HCT116 (cell line): ENCODE measurements at places on chromosomes 12 and 14.

DNA sequence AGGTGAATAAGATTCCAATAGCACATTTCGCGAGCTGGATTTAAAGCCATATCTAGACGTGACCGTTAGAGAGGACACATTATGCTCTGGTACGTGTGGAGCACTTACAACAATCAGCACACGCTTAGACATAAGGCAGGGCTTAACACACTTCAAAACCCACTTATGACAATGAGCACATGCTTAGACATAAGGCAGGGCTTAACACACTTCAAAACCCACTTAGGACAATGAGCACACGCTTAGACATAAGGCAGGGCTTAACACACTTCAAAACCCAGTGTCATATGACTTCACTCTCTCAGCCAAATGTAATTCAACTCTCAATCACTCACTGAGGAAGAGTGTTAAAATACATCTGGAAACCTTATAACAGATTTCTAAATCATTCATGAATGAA, 11.2 kb upstream of the PLD4 start:
- DNase-seq = no peak

GRCh38 chr14:104305511-104306449, 167.4 kb downstream of the KIF26A start:
- DNase-seq = no peak

GRCh38 chr14:104262515-104263514, 124.4 kb downstream of the KIF26A start:
- DNase-seq = no peak

GRCh38 chr12:96585977-96586376, 96.6 kb downstream of the CFAP54 start:
- DNase-seq = no peak

DNA sequence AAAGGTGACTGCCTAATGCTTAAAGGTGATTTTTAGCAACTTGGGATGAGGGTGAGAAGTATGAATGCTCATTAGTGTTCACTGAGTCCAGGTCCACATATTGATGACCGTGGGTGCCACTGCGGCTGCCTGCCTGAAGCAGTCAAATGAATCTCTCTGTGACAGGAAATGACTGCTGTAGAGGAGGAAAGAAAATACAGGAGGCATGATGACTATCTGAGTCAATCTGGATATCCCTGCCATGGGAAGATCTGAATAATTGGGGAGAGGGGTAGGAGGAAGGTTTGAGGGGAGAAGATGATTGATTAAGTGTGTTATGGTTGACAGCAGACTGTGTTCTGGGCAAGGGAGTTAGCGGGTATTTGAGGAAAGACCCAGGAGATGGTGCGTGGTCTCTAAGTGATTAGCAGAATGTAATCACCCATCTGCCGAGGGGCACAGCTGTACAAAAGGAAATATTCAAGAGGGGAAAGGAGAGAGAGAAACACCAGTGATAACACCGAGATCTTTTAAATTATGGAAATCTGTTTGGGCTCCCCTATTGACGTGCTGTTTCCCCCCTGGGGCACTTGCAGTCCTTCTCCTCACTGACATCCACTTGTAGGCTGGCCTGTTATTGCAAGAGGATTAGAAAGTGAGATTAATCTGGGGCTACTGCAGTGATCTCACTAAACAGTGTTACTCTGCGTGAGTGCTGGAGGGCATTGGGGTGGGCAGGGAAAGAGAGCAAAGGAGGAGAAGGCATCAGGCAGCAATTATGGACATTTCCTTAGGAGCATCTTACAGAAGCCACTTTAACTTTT, 97.7 kb downstream of the AKAP6 start:
- DNase-seq = no peak

DNA sequence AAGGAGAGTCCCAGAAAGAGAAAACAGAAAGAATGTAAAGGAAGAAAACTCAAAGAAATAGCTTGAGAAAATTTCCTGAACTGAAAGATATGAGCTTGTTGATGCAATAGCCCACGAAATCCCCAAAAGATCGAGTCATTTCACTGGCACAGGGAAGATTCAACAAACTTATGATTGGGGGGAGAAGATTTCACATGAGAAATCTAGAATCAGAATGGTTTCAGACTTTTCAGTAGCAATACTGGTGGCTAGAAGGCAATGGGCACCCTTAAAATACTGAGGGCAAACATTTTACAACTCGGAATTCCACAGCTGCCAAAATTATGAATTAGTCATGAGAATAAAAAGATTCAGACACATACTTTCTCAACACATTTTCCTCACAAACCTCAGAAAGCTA, 8.9 kb upstream of the KRT7 start:
- no peak for DNase-seq

GRCh38 chr12:103181366-103182152, 224.1 kb downstream of the ASCL1 start:
- no peak for DNase-seq

GRCh38 chr12:12392413-12392812, 35.5 kb downstream of the BORCS5 start:
- DNase-seq = no peak

DNA sequence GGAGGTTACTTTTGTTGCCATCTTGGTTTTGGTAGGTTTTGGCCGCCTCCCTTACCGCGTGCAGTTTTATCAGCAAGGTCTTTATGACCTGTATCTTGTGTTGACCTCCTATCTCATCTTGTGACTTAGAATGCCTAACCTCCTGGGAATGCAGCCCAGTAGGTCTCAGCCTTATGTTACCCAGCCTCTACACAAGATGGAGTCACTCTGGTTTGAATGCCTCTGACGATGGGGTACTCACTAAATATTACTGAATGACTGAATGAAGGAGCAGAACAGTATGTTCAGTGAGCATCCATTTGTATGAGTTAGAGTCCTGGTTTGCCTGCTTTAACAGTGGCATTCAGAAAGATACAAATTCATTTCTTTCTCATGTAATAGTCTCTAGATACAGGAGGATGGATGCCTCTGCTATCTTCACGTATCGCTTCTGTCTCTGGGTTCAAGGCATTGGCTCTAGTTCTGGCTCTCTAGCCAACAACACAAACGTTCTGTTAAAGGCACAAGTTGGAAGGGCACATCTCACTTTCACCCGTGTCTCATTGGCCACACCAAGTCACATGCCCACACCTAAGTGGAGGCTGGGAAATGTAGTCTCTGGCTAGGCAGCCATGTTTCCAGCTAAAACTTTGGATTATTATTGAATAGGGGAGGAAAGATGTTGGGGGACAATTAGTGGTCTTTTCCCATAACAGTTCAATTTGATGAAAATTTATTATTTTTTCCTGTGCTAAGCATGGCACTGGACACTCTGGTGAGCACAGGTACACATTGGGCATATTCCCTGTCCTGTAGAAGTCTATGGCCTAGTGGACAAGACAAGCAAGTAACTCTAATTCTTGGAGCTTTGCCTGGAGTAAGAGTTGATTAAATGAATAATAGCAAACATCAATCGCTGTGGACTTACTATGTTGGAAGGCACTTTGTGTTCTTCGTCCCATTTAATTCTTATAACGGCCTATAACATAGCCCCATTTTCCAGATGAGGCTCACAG, 75.2 kb upstream of the RPH3A start:
- peak; percentile 21 for DNase-seq

DNA sequence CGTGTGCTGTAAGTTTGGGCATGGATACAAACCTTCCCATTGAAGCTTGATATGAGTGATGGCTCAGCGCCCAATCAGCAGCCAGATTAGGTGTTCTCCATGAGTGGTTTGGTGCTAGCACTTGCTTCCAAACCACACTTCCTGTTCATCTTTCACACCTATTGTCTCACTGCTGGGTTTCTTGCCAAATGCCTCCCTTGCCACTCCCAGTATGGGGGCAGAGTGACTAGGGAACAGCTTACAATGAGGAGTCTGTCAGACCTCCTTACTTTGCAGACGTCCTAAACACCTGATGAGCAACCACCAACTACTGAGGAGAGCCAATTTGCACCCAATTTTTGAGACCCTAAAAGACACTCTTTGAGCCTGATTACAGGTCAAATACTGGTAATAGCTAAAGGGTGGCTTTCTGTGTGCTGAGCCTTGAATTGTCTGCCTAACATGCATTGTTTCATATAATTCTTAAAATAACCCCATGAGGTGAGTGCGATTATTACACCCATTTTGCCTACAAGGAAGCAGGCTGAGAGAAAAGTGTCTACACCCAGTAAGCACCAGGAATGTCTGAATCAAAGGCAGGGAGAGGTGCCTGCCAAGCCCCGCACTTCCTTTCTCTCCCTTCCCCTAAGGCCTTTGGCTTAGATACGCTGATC, 48.4 kb upstream of the FOS start:
- DNase-seq = peak; percentile 72

GRCh38 chr14:39841088-39841487, 408.9 kb upstream of the FBXO33 start:
- no peak for DNase-seq

GRCh38 chr12:124913474-124914391, 717 bp downstream of the UBC start:
- no peak for DNase-seq

DNA sequence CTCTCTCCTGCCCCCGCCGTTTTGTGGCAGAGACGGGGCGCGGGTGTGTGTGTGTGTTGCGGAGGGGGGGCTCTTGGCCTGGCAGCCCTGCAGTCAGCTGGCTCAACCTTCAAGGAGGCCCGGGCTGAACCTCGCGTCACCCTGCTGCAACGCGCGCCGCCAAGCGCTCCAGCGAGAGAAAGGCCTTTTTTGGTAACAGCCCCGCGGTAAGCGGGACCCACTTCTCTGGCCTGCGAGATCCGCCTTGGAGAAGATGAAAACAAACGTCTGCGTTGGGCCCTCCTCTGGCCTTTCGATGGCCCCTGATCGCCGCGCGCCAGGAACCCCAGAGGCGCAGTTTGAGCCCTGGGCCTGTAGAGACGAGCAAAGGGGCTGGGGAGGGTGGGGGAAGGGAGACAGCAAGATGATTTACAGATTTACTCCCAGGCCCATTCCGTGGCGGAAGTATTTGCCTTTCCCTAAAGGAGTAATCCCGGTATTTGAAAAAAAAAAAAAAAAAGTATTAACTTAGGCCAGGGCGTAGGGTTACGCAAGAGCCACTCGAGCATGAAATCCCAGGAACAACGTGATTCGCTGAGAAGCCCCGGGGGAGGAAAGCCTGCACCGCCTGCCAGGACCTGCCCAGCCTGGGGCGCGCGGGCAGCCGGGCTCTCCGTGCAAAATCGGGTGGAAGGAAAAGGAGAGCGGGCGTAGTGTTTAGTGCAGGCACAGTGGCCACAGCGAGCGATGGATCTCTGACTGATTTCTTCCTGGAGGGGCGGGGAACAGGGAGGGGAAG, 4.5 kb upstream of the IRF2BPL start:
- DNase-seq = no peak
